ENCODE measurements at places on chromosomes 6 and 20.

- no peak for DNase-seq
Measured at GRCh38 chr20:37095108-37095598, 644 bp downstream of the RBL1 start.

- DNase-seq: no peak
Measured at GRCh38 chr6:15341311-15342001, 95.6 kb downstream of the JARID2 start.

GRCh38 chr6:69089539-69089938 is 454.5 kb downstream of the ADGRB3 start:
- DNase-seq: no peak

GRCh38 chr6:116456106-116456505 is 5.1 kb upstream of the CALHM6 start:
- DNase-seq: no peak

GRCh38 chr20:1377984-1378734 is 14.7 kb downstream of the FKBP1A start:
- DNase-seq: no peak

DNA sequence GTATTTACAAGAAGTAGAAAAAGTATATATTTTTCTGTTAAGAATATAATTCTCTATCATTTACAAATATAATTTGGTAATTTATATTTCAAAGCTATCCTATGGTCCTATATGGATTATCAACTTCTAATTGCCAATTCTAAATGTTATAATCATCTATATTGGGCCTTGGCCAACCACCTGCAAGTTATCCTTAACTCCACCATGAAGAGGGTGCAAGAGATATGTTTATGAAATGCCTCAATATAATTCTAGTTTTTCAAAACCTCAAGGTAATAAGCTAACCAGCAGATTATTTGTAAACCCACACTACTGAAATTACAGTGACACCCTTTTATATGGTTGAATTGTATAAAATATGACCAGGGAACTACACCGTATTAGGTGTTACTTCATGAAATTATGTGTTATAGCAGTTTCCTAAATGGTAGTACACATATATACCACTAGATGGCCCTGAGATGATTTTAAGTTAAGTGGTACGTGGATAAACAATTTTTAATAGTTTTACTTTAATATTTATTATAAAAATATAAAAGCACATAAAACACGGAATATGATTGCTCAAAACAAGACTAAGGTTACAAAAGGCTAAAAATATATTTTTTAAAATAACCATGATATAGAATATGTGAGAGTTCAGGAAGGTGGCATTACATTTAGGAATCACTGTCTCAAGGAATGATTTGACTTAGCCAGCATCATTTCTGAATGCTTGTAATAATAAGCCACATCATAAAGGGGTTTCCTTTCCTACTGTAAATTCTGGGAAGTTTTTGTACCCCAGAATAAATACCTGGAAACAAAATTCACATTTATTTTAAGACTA is 9.8 kb upstream of the PNISR start:
- DNase-seq: no peak

DNA sequence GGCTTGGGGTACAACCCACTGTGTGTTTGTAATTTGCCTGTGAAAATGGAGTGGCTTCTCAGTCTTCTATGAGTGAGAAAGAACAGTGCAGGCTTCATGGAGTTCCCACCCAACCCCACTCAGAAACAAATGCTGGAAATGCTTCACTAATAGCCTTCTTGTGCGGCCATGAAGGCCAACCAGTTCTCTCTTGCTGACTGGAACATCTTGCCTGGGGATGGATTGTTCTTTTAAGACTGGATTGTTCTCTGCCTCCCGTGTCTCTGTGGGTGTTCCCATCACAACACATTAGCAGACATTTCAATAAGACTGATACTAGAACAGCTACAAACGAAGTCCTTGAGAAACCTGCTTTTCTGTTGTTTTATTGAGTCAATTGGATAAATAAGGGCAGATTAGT is 110.6 kb downstream of the PPP1R14C start:
- DNase-seq: no peak

DNA sequence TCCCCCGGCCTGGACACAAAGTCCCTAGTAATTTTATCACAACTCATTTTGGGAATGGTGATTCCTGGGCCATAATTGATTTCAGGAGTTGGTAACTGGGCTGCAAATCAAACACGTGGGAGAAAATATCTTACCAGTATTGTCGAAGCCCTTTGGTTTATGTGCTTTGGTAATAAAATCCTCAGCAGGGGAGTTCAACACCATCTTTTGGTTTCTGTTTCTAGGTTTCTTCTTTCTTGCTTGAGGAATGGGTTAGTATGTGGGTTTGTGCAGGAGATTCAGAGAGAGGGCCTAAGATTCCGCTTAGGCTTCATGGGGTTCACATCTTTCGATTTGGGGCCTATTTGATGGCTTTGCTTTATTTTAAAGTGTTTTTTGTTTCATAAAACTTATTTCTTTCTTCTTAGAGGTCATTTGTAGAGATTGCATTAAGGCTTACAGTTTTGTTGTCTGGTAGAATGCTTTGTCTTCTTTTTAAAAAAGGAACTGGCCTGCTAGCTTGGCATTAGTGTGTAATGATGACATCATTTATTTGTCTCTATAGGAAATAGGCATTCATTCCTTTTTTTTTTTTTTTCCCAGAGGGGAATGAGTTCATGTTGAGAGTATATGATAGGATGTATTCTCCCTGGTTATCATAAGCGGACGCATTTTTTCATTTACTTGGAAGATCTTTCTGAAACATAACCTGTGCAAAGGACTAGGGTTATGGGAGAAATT is 45.8 kb downstream of the CYP24A1 start:
- DNase-seq: no peak

DNA sequence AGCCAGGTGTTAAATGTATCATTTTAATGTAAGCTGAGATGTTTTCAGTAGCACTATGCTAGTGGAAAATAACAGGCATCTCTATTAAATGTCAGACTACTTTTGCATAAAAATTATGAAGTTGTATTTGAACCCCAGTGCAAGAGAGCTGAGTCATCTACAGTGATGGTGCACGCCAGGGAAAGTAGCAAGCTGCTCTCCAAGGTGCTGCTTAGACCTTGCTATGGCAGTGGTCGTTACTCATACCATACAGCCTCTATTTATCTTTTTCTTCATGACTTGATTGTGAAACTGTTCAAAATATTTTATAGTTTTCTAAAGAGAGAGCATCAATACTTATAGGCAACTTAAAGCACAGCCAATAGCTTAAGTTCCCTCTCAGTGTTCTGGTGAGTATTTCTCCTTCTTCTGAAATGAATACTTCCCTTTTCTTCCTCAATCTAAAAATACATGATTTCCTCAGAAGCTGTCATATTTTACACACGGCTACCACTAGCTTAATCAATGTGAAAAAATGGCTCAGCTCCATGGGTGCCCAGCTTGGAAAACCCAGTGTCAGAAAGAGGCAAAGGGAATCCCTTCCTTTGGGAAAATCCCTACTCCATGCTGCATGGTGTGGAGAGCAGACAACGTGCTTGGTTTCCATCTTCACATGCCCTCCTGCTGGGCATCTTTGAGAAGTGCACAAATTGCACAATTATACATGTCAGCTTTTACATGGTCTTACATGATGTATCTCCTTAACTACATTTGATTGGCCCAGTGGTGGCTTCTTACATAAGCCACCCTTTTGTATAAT is 105.6 kb downstream of the ELOVL4 start:
- DNase-seq: no peak

DNA sequence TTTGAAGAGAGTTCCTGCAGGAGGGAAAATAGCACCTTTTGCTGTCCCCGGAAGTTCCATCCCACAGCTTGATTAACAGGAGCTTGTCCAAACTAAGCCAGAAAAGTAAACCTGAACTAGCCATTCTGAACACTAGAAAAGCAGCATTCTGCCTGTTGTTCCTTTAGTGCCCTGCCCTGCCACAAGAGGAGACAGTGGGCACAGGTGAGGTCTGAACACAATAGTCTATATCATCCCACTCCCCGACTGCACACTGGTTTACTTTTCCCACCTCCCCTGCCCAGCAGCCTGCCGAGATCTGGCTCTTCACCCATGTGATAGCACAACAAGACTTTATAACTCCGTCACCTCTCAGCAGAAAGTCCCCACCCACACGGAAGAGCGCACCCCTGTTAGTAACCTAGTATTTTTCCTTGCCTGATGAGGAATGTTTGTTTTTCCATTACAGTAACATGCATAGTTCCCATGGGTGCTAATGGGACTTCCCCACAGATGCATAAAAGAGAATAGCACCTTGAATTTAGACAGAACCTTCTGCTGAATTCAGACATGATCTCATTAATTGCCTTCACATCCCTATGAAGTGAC is 59.7 kb downstream of the TFAP2A start:
- no peak for DNase-seq

- DNase-seq: no peak
Measured at GRCh38 chr6:164569509-164569908, 739.9 kb downstream of the C6orf118 start.

GRCh38 chr6:139588734-139589593 is 214.5 kb upstream of the CITED2 start:
- no peak for DNase-seq

GRCh38 chr6:155455766-155456165 is at the start of gene NOX3:
TSS of gene NOX3 (minus strand) at chr6:155455839. CDS start at chr6:155455800, 39 bp downstream.
- DNase-seq: no peak

DNA sequence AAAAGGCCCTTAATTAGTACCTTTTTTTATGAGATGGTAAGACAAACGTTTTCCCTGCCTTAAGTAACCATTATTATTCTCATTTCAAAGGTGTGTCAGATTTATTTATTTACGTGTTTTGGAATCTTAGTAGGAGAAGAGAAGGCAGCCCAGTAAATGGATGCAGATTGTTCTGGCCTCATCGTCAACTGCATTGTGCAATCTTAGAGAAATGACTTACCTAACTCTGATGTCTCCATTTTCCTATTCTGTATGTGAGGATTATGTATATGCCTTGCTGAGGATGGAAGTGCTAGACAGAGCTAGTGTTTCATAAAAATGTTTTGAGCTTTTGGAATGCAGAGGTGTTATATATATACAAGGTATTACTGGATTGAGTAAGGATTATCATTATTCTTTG is 97.0 kb upstream of the JAG1 start:
- no peak for DNase-seq

DNA sequence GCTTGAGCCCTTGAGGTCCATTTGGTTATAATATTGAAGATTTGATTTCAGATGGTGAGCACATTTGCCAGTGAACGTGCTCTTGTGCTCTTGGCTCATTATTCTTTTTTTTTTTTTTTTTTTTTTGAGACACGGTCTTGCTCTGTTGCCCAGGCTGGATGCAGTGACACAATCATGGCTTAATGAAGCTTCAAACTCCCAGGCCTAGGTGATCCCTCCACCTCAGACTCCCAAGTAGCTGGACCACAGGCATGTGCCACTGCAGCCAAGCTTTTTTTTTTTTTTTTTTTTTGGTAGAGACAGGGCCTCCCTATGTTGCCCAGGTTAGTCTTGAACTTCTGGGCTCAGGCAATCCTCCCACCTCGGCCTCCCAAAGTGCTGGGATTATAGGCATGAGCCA is 176.2 kb downstream of the KLHL32 start:
- no peak for DNase-seq

DNA sequence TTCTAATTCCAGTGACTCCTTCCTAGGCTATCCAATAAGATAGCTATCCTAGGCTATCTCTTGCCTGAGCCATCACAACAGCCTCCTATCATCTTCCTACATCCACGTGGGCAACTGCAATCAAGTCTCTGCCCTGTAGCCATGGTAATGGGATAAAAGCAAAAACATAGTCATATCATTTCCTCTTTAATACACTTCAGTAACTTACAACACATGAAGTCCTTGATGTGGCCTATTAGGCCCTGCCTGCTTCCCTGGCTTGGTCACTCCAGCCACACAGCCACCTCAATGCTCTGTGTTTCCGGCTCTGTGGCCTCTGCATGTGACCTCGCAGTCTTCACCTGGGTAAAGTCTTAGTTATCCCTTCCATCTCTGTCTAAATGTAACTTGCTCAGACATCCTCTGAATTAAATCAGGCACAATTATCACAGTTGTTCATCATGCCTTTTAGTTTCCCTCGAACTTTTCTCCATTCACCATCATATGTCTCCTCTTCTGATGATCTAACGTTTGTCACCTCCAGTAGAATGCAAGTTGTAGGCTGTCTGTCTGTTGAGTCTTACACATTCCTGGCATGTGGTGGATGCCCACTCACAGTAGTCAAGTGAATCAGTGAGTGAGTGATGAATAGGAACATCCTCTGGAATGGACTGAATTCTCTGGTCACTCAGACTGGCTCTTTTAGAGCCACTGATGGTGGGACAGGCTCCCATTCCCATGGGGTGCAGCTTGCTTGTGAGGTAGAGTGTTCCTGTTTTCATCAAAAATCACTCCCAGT is 229.4 kb downstream of the TBC1D7 start:
- DNase-seq: no peak

- no peak for DNase-seq
Measured at GRCh38 chr6:157908369-157909281, 73.0 kb upstream of the SYNJ2 start.

- DNase-seq: no peak
Measured at GRCh38 chr6:158222066-158222465, 53.9 kb downstream of the GTF2H5 start.

GRCh38 chr20:44072384-44072783 is 114.6 kb downstream of the JPH2 start:
- DNase-seq: no peak

DNA sequence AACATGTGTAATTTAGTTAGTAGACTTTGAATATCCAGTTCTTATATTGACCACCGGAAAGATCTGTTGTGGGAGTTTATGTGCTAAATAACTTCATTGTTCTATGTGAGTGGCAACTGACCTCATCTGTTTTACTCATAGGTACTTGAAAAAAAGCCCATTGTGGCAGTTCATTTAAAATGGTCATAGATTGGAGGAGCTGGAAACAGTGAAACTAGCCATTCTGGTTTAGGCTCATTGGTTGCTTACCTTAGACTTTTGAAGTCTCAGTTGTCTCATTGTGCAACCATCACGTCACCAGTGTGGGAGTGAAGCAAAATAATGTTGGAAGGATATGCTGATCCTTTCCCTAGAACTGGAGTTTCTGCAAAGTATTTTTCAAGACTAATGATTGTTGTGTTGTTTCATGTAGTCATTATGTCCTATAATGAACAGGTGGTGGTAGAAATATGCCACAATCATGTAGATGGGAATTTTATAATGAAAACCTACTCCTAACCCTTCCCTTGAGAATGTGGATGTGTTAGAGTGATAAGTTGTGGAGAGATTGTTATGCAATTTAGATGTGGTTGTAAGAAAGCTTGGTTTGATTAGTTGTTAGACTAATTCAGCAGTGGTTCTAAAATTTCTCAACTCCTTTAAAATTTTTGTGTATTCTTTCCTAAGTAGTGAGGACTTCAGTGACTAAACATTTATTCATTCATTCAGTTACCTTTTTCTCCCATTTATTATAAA is 18.3 kb downstream of the DSP start:
- DNase-seq: no peak

GRCh38 chr6:157025437-157025836 is 248.3 kb downstream of the ARID1B start:
- DNase-seq: no peak

GRCh38 chr6:4860387-4860786 is 84.2 kb downstream of the CDYL start:
- DNase-seq: no peak

GRCh38 chr6:114315831-114316595 is 26.8 kb downstream of the HS3ST5 start:
- no peak for DNase-seq

Measured in heart left ventricle (tissue), 16 donors.